ENCODE measurements at places on chromosomes 7 and 10.
A peak's percentile ranks its signal among the peaks of the same experiment; 100 is the strongest.

GRCh38 chr10:108849186-108849585, 1074.1 kb downstream of the XPNPEP1 start:
- no peak overlapping the region for H3K27ac ChIP-seq
- H3K27me3 ChIP-seq, result peaks cover 4% of the 10 kb centered on the region
- DNase-seq, result no peak
- no peak overlapping the region for H3K4me3 ChIP-seq

- H3K4me1 ChIP-seq, result peaks cover 10% of the 10 kb centered on the region
- H3K36me3 ChIP-seq, result no peaks in the 10 kb centered on the region
- H3K4me3 ChIP-seq, result peak overlapping the region; percentile 93
- H3K27me3 ChIP-seq, result peaks cover 24% of the 10 kb centered on the region
- H3K27ac ChIP-seq, result no peak overlapping the region
Measured at GRCh38 chr7:107045980-107046379, 1.5 kb downstream of the PRKAR2B start.

DNA sequence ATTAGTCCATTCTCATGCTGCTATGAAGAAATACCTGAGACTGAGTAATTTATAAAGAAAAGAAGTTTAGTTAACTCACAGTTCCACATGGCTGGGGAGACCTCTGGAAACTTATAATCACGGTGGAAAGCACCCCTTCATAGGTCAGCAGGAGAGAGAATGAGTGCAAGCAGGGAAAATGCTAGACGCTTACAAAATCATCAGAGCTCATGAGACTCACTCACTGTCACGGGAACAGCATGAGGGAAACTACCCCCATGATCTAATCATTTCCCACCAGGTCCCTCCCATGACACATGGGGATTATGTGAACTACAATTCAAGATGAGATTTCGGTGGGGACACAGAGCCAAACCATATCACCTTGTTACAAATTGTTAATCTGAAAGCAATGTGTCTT, 15.8 kb downstream of the TAS2R39 start:
- no peaks in the 10 kb centered on the region for H3K27me3 ChIP-seq
- H3K4me1 ChIP-seq, result peaks cover 18% of the 10 kb centered on the region

DNA sequence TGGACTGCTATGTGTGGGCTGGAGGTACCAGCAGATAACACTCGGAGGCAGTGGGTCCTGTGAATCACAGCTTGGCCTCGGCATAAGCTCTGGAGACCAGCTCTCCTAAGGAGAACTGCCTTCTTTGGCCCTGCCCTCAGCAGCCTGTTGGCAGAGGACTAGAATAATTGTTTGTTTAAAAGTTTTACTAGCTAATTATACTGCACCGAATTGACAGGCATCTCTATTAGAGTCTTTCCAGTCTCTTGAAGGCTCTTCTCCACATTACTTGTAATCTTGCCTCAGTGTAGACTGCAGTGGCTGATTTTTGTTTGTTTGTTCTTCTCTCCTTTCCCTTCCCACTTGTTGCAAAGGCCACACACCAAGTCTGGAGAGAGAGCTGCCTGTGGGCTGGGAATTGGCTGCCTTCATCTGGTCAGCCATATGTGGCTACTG, 183.2 kb downstream of the AUTS2 start:
- H3K27ac ChIP-seq, result no peak overlapping the region
- no peaks in the 10 kb centered on the region for H3K27me3 ChIP-seq
- H3K36me3 ChIP-seq, result no peaks in the 10 kb centered on the region
- no peak overlapping the region for H3K4me3 ChIP-seq

DNA sequence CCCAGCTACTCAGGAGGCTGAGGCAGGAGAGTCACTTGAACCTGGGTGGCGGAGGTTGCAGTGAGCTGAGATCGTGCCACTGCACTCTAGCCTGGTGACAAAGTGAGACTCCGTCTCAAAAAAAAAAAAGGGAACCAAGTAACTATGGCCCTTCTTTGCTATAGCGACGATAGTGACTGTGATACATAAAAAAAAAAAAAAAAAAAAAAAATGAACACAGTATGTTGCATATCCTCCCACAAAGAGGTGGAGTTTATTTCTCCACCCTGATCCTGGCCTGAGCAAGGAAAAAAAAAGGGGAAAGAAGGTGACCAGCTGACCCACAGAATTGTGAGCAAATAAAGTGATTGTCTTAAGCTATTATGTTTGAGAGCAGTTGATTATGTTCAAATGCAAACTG, 42.3 kb upstream of the STEAP1B start:
- peaks cover 3% of the 10 kb centered on the region for H3K36me3 ChIP-seq
- DNase-seq, result no peak
- H3K4me3 ChIP-seq, result no peak overlapping the region
- no peaks in the 10 kb centered on the region for H3K4me1 ChIP-seq
- H3K27ac ChIP-seq, result no peak overlapping the region

DNA sequence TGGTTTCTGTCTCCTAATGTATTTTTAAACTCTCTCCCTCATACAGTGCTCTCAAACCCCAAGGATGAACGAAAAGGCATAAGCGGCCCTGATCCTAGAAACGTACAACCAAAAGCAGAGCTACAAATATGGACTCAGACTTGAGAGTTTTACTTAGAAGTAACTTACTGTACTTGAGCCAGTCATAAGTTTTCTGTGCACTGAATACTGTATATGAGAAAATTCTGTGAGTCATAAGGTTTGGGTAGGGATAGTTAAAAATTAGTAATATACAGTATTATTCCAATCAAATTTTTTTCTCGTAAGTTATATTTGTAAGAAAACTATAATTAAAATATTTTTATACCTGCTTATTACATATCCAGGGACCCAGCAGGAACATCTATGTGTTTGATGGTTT, 5.9 kb upstream of the ASL start:
- H3K27me3 ChIP-seq, result no peaks in the 10 kb centered on the region
- H3K4me3 ChIP-seq, result no peak overlapping the region
- no peak overlapping the region for H3K27ac ChIP-seq
- no peaks in the 10 kb centered on the region for H3K36me3 ChIP-seq

DNA sequence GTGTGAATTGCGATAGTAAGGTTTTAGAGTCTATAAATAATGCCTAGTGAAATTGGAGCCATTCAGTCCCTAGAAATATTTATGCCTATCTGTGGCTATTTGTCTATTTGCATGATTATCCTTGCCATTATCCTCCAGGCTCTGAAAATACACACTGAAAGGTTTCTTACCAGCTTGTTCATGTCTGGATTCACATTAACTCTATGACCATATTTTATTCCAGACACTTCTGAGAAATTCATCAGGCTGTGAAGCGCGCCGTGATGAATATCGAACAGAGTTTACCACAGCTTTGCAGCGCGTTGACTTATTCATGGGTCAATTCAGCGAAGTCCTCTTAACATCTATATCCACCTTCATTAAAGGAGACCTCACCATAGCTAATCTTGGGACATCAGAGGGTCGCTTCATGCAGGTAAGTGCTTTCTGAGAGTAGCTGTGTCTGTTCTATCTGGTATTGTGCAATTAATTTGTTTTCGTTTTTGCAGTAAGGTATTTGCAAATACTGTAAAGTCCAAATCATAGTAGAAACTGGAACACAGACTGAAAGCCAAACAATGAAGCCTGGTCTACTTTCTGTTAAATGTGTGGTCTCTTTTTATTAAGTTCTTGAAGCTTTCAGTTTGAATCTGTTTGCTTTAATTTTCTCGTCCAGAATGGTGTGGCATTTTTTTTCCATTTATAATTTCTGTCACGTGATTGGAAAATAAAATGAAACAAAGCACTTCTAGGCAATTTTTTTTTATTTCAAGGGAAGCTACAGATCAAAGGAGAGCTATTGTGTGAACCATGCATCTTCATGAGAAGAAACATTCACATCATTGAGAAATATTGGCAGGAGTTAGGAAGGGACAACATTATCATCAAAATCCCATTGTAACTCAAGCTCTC, 59.7 kb downstream of the MET start:
- H3K27ac ChIP-seq, result no peak overlapping the region
- no peak for DNase-seq
- peaks cover 4% of the 10 kb centered on the region for H3K4me1 ChIP-seq
- H3K27me3 ChIP-seq, result peaks cover 19% of the 10 kb centered on the region

DNA sequence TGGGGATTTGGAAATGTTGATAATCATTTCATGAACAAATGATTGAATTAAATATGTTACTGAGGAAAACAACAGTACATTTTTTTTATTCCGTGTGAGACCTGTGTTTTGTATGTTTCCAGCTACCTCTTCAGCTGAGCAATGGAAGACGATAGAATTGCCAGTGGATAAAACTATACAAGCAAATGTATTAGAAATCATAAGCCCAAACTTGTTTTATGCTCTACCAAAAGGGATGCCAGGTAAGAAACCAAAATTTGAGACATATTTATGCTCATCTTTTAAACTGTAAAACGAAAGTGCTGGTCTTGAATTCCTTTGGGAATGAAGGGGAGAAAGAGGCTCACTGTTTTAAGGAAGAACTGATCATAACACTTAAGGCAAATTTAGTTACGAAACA, 17.8 kb upstream of the VWA2 start:
- no peaks in the 10 kb centered on the region for H3K27me3 ChIP-seq
- no peak overlapping the region for H3K4me3 ChIP-seq
- no peak for DNase-seq
- no peaks in the 10 kb centered on the region for H3K36me3 ChIP-seq
- H3K4me1 ChIP-seq, result no peaks in the 10 kb centered on the region
- no peak overlapping the region for H3K27ac ChIP-seq

All from stimulated activated naive B cell treated with anti-CD40 and anti-IgM and Interleukin-4, amounts not matched to agents 10 μg/mL and 1 μg/mL and 100 μg/mL, for 72 hours (primary cell).